ENCODE measurements at places on chromosomes 3 and 15.

- no peak for DNase-seq
Measured at GRCh38 chr15:99999282-100000070, 266.2 kb upstream of the LYSMD4 start.

- DNase-seq: no peak
Measured at GRCh38 chr3:194285850-194286197, 65.3 kb downstream of the CPN2 start.

GRCh38 chr15:92938387-92938786 lies 38.3 kb downstream of the CHD2 start:
- DNase-seq: no peak

DNA sequence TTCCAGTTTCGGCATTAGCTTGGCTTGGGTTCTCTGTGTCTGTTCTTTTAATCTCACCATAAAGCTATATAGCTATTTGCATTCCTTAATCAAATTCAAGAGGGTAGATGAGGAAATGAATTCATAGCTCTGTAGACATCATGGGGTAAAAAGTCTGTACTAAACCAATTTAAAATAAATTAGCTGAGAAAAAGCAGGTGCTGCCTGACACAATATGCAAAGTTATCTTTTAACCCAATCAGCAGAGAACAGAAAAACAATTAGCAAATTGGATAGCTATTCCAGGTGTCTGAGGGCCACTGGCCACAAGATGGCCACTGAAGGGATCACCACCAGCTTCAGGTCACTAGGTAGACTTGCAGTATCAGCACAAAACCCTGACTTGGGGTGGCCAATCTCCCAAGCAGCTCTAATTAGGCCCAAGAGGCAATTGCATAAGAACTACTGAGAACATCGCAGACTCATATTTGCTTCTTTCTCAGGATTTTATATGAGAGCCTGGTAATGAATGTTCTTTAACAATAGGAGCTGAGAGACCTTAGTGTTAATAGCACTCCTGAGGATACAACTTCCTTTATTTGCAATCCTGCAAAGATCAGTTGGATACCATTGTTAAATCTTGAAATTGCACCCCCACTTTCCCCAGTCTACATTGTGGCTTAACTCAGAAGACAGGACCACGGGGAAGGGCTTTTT lies 494.3 kb downstream of the PDCD6IP start:
- DNase-seq: no peak

DNA sequence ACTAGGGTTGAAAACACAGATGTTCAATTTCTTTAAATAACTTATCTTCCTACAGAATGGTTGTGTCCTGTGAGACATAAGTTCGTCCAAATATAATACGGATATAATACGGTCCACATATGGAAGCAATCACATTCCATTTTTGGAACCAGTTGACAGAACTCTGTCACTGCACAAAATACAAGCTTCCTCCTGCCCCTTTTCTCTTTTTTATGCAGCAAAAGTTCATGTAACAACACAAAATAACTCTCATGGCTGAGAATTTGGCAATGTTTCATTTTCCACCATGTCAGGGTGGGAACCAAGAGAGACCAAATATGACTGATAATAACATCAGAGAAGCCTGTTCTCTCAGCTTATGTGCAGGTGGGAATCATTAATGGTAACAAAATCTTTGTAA lies 158.1 kb upstream of the ZNF385D start:
- no peak for DNase-seq

- no peak for DNase-seq
Measured at GRCh38 chr15:42595626-42596240, 20.3 kb downstream of the STARD9 start.

GRCh38 chr3:64650096-64650622 lies 37.6 kb downstream of the ADAMTS9 start:
- no peak for DNase-seq

GRCh38 chr3:10623578-10624275 lies 118.3 kb upstream of the ATP2B2 start:
- DNase-seq: no peak

DNA sequence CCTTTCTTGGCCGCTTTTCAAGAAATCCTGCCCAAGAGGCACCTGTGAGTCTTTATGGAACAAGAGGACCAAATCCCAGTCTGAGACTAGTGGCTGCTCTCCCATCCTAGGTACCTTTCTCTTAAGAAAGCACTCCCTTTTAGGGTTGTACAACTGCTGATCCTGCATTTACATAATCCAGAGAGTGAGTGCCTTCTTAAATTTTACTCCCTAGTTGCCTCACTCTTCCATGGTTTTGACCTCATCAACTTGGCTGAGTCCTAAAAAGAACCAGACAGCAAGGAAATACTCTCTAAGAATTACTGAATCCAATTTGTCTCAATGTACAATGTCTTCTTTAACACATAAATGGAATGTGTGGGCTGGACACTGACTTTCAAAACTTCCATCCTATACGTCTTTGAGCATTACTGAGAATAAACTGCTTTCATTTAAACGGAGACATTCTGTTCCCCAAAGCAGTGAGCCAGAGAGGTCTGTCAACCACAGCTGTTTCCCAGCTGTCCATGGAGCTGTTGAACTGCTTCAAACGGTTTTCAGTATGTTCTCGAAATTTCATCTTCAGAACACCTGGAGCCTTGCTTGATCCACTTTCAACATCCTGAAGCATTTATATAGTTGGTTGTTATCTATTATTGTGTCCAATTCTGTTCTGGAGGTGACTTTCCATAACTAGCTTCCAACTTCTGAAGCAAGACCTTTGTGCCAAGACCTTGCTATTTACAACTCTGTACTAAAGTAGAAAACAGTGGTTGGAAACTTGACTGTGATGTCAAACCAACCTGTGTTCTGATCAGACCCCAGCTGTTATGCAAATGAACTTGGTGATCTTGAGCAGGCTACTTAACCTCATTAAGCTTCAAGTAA lies 179.1 kb downstream of the SLC9A9 start:
- DNase-seq: no peak

DNA sequence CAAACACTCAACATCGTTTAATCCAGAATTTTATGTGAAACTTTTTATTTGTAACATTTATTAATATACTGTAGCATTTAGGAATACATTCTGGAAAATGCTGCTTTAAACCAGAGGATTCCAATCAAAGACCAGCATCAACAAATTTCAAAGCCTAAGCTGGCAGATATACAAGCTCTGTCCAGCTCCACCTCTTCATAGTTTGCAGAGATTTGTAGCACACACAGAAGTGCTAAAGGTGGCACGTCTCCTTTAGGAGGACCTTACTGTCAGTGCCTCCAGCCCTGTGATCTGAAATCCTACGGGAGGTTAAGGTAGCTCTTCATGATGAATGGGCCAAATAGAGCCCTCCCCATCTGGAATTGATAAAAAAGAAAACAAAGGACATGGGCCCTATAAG lies 329.7 kb upstream of the NECTIN3 start:
- no peak for DNase-seq

Measured in frontal cortex (tissue), 4 donors.